ENCODE measurements at places on chromosomes 2 and 18. TPM values are rescaled to one million over a fixed set of nuclear protein-coding genes. Genes with fewer than 3 reads are reported as not detected.

CYP26B1 gene
- total RNA-seq: 4.9 TPM

TMEM200C gene
- total RNA-seq: 0.78 TPM

FSHR gene
- total RNA-seq: not detected

CNRIP1 gene
- 5.7 TPM for total RNA-seq

GALNT14 gene
- total RNA-seq: 2.6 TPM

KRCC1 gene
- 14.8 TPM for total RNA-seq

THSD7B gene
- total RNA-seq: 0.26 TPM
